ENCODE measurements at places on chromosomes 13 and 19.

DNA sequence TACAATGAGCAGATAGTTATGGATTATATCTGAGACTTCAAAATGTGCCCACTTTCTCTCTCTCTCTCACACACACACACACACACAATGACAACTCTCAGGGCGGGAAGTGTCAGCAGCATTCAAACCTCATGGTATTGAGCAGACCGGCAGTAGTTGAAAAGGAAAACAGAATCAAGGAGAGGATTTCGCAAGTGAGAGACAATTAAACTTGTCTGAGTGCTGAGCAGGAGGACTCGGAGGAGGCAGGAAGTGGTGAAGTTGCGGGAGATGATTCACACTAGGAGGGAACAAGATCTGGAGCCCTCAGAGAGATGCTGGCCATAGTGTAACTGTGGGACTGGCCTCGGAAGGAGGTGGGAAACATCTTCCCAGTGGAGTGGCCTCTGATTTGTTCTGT lies 353.1 kb downstream of the EFNB2 start:
- DNase-seq = no peak

DNA sequence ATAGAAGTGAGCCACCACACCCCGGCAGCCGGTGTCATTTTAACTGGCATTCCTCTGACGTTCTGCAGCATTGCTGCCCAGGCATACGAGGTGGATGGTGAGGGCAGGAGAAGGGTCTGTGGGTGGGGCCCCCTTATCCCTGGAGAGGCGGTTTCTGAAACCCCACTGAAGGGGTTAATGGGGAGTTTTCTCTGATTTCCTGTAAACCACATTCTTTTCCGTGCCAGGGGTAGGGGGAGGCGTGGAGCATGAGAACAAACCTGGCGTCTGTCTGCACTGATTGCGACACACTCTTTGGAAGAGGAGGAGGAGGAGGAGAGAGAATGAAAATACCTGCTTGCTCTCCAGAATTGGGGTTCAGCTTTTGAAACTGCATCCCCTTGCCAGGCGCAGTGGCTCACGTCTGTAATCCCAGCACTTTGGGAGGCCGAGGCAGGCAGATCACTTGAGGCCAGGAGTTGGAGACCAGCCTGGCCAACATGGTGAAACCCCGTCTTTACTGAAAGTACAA lies 2.7 kb upstream of the C3 start:
- no peak for DNase-seq

DNA sequence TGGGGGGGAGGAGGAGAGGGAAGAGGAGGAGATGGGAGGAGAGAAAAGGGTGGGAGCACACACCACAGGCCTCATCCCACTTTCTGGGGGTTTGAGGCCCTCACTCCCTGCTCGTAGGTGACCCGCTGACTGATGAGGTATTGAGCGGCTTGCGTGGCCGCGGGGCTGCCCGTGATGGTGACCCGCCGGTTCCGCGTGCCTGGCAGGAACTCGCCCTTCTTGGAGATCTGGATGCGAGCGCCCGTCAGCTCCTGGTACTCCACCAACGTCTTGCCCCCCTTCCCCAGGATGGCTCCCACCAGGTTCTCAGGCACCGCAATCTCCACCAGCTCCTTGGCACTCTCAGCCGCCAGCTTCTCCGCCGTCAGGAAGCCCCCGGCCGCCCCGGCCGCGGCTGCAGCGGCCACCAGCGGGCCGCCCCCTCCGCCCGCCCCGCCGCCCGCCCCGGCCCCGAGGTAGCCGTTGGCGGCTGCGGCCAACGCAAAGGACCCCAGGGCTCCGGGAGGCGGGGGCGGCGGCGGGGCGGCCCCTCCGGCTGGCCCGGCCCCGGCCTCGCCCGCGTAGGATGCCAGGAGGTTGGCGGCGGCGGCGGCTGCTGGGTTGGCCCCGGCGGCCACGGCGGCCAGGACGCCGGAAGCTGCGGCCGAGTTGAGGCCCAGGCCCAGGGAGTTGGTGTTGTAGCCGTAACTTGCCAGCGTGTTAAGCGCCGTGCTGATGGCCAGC lies 25.4 kb upstream of the NANOS2 start:
- no peak for DNase-seq

GRCh38 chr13:37226971-37227370 lies 121.5 kb upstream of the CSNK1A1L start:
- no peak for DNase-seq

DNA sequence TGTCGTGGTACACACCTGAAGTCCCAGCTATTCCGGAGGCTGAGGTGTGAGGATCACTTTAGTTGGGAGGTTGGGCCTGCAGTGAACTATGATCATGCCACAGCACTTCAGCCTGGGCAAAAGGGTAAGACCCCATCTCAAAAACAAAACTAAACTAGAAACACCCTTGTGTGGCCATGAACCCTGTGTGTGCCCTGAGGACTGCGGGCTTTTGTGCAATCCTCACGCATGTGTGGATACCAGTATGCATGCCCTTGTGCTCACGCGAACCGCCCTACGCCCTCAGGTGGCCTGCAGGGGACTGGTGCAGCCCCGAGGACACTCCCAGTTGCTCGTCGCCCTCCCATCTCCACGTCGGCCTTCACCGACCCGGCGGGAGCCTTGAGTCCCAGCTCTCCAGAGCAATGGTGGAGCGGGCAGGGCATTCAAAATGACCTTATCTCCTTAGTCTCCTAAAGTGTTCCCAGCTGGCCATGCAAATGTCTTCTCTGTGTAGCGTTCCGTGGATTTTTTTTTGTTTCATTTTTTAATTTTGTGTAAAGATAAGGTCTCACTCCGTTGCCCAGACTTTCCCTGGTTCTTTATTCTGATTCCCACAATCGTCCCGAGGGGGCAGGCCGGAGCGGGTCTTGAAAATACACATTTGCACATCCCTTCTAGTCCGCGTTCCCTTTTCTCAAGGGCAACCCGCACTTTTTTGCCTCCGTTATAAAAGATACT lies 868 bp upstream of the EGLN2 start:
- DNase-seq = no peak

- peak; percentile 62 for DNase-seq
Observed at GRCh38 chr19:1825909-1826556, 14.0 kb upstream of the ATP8B3 start.

DNA sequence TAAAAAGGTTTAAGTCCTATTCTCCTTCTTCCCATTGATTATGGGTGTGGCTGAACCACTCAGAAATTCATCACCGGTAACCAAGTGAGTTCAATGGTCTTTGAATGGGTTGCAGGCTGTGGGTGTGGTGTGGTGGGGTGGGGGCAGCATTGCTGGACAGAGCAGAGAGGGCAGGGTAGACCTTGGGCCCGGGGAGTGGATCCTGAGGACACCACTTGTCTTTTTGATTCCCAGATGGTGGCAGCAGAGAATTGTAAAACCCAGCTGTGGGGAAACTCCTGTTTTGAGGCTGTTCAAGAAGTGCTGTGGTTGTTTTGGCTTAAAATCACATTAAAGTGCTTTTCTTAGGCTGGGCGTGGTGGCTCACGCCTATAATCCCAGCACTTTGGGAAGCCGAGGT lies 45.8 kb upstream of the RGCC start:
- no peak for DNase-seq

DNA sequence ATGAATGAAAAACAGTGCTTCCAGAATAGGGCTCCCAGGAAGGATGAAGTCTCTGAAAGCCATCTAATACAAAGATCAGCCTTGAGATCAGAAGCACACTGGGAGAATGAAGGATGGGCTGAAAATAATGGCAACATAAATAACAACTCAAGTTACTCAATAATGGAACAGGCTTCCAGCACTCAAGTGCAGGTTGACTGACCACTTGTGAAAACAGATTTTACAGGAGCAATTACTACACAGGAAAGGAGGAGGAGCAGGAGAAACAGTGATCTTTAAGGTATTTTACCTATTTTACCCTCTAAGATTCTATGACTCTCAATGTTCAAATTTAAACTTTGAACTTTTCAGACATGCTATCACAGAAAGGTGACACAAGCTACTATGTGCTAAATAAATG lies 106.0 kb downstream of the USP12 start:
- DNase-seq = no peak

DNA sequence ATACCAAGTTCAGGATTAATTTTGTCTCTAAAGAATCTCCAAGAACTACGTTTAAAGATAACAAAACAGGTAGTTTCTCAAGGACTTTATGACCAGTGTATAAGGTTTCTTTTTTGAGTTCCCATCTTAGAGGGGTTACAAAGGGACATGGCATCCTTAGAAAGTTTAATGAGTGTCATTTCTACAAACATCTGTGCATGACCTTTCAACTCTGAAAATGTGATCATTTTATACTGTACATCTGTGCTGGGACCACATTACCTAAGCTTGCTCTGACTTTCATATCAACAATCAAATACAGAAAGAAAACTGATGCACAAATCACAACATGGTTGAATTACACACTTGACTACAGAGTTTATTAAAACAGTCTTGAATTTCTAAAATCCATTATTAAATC lies 37.1 kb downstream of the KLF12 start:
- DNase-seq = no peak

DNA sequence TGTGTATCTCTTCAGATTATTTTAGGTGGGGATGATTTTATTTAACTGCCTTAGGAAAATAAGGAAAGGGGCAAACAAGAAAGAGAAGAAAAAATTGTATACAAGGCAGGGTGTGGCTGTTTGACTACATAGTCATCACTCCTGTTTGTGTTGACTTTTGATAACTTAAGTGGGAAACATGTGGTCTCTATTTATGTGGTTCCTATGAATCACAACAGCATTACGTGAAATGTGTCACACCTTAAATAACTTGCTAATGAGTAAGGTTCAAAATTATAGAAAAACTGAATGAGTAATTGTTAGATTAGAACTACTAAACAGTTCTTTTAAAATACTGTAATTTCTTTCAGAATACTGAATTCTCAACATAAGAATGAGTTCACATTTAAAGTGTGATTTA lies 69.3 kb downstream of the LMO7 start:
- no peak for DNase-seq

DNA sequence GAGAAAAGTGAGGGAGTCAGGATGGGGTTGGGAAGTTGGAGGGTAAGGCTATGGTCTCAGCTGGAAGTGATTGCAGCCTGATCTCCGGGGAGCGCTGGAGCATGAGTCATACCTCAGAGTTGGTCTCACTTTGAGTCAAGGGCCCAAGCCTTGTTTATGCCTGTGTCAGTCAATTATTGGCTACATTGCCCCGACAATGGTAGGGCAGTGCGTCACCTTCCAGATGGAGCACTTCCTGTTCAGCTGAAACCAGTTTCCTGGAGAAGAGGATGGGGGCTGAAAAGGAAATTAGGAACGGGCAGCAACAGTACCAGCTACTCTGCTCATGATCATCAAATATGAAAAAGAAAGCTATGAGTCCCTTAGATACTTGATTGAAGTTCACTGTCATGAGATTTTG lies 60.4 kb downstream of the ADGRE1 start:
- DNase-seq = no peak

DNA sequence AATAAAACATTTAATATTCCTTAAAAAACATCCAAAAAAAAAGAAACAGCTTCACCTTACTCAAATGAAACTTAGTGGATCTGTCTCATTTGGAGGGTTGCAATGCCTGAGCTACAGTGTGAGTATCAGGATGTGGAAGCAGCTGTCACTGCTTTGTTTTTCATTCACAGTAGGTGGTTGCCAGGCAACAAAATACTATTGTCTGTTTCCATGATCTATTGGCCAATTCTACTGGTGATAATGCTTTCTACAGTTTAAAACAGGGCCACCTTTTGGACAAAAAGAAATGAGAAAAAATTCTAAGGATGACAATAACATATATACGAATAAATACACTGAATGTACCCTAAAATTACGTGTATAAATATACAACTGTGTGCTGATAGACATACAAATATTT lies 3.0 kb downstream of the ENOX1 start:
- no peak for DNase-seq

DNA sequence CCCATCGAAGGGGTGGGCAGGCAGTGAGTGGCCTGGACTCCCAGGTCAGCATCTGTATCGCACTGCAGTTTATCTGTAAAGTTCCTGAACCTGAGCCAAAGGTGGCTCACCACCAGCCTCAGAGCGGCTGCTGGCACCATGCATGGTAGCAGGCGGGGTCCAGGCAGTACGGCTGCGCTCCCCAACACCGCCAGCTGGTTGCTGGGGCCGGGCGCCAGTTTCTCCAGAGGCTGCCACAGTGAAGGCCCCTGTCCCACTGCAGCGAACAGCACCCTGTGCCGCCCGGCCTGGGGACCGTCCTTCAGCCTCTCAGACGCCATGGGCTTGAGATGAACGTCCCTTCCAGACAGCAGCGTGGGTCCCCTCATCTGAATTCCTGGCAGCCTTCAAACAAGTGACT lies 109.8 kb downstream of the KDM4B start:
- DNase-seq = no peak

- DNase-seq = no peak
Observed at GRCh38 chr13:72317346-72318109, 409.9 kb downstream of the MZT1 start.

DNA sequence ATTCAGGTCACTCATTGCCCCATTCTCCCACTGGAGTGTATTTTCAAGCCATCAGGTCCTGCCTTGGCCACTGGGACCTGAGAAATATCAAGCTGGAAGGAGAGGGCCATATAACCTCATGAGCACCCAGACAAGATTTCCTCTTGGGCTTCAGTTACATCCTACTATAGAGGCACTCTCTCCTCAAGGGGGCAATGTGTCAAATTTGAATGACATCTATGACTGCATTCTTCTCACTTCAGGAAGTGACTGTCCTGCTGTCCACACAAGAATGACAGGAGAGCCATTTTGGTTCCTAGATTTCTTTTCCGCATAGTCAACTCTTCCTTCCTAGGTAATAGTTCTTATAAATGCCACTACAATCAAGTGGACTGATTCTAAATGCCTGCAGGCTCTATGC lies 416.2 kb downstream of the DIAPH3 start:
- no peak for DNase-seq

- no peak for DNase-seq
Observed at GRCh38 chr19:49328741-49329140, 3.8 kb upstream of the SLC6A16 start.

DNA sequence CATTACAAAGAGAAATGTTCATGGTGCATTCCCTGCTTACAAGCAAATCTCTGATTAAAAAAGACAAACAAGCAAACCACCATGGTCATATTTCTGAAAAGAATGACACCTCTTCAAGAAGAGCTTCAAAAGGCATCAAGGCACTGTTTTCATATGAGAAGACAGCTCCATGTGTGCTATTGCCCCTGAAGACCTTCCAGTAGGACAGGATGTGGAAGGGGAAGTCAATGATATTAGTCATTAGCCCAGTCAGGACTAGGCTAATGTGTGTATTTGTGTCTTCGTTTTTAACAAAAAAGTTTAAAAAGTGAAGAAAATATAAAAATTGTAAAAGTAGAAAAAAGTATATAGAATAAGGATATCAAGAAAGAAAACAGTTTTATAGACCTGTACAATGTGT lies 534.7 kb upstream of the ARGLU1 start:
- DNase-seq = no peak

All from mesothelial cell of epicardium (in vitro differentiated cells).